T47D (cell line): ENCODE measurements at places on chromosomes 16 and 17.

DNA sequence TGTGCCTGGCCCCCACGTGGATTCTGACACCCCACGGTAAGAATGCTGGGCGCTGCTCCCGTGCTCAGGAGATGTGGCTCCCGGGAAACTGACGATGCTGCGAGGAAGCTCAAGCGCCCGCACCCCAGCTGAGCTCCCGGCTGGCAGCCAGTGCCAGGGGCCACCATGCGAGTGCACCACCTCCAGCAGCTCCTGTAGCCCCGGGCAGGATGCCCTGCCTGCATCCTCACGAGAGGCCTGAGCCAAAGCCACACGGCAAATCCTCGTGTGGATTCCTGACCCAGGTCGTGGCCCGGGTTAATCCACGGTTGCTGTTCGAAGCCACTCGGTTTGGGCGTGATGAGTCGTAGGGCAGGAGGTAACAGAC, 11.6 kb upstream of the DPEP1 start:
- DNase-seq = no peak

- no peak for DNase-seq
Measured at GRCh38 chr17:19294443-19294842, 57.3 kb downstream of the EPN2 start.

GRCh38 chr17:7880076-7880868, 8.3 kb upstream of the CHD3 start:
- DNase-seq = no peak

GRCh38 chr17:44932096-44932786, 15.3 kb downstream of the KIF18B start:
- DNase-seq = no peak

- no peak for DNase-seq
Measured at GRCh38 chr16:2029350-2029749, 2.6 kb downstream of the NHERF2 start.

GRCh38 chr16:89370081-89370511, 120.3 kb downstream of the ANKRD11 start:
- no peak for DNase-seq

GRCh38 chr17:27424516-27424915, 31.7 kb upstream of the KSR1 start:
- DNase-seq = no peak

- no peak for DNase-seq
Measured at GRCh38 chr17:29136998-29137730, 43.0 kb downstream of the MYO18A start.
